ENCODE measurements at places on chromosomes 16 and 17.

- DNase-seq, result no peak
These were observed 35.1 kb downstream of the MARF1 start for GRCh38 chr16:15607700-15608396.

DNA sequence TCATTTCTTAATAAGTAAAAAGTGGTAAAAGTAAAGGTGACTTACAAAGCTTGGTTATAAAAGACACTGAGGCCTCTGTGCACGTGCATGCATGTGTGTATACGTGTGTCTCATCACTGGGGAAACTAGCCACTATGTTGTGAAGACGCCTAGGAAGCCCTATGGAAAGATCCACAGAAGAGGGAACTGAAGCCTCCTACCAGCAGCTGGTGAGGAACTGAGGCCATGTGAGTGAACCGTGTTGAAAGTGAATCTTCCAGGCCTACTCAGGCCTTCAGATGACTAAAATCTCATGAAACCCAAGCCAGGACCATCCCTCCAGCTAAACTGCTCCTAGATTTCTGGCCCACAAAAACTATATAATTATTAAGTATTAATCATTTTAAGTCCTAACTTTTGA lies 23.7 kb downstream of the PHLPP2 start:
- no peak for DNase-seq

GRCh38 chr17:50115756-50116155 lies 14.2 kb downstream of the SAMD14 start:
- DNase-seq, result no peak

DNA sequence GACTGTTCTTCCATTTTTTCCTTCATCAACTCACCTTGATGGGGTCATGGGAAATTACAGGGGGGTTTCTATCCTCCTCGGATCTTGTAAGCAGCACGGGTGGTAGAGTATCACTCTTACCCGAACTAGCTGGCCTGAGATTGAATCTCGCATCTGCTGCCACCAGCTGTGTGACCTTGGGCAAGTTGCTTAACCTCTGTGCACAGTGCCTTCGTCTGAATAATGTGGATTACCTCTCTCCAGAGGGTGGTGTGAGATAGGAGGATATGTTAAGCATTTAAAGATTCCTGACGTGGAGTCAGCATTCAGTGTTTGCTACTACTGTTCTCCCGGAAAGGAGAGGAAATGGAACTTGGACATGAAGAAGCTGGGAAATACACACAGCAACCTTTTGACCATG lies 24.4 kb downstream of the LASP1 start:
- no peak for DNase-seq

GRCh38 chr16:50270510-50271147 lies 4.3 kb downstream of the ADCY7 start:
- no peak for DNase-seq

GRCh38 chr16:88597856-88598491 lies 27.8 kb downstream of the ZC3H18 start:
- no peak for DNase-seq

DNA sequence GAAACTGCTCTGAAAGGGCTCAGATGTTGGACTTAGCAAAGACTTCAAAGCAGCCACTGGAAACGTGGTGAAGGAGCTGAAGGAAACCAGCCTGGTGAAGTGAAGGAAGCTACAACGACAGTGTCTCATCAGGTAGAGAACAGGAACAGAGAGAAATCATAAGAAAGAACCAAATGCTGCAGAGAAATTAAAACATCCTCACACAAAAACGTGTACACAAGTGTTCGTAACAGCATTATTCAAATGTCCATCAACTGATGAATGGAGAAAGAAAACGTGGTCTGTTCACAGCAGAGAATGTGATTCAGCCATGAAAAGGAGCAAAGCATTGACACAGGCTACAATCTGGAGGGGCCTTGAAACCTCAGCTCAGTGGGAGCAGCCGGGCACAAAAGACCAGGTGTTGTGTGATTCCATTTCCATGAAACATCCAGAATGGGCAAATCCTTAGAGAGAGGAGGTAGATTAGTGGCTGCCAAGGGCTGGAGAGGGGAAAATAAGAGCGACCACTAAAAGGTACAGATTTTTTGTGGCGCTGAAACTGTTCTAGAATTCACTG lies 26.9 kb downstream of the IFT140 start:
- DNase-seq, result no peak
